ENCODE measurements at places on chromosomes 7 and 10. TPM values are rescaled to one million over a fixed set of nuclear protein-coding genes. Genes with fewer than 3 reads are reported as not detected.
A peak's percentile ranks its signal among the peaks of the same experiment; 100 is the strongest.

- H3K4me3 ChIP-seq, result no peak overlapping the region
- no peak overlapping the region for H3K27ac ChIP-seq
- no peaks in the 10 kb centered on the region for H3K36me3 ChIP-seq
Observed at GRCh38 chr10:72612203-72612826, 13.6 kb downstream of the MICU1 start.

- DNase-seq, result peak; percentile 77
- H3K4me3 ChIP-seq, result no peak overlapping the region
- H3K27ac ChIP-seq, result no peak overlapping the region
Observed at GRCh38 chr7:130721486-130722277, 12.3 kb downstream of the KLF14 start.

GRCh38 chr7:22581099-22581498, 81.1 kb upstream of the STEAP1B start:
- H3K36me3 ChIP-seq, result no peaks in the 10 kb centered on the region
- H3K4me3 ChIP-seq, result no peak overlapping the region
- no peaks in the 10 kb centered on the region for H3K27me3 ChIP-seq
- H3K27ac ChIP-seq, result no peak overlapping the region
- peaks cover 10% of the 10 kb centered on the region for H3K4me1 ChIP-seq

The SGCE gene
- 93.2 TPM for total RNA-seq

Data from fibroblast of lung (primary cell).